NCI-H345 (cell line): ENCODE measurements at places on chromosomes 2 and 18.
A peak's percentile ranks its signal among the peaks of the same experiment; 100 is the strongest.

- DNase-seq, result peak; percentile 32
Measured at GRCh38 chr2:237540223-237540775, 26.1 kb upstream of the PRLH start.

GRCh38 chr2:25397777-25398176, 56.1 kb upstream of the DNMT3A start:
- DNase-seq, result no peak

DNA sequence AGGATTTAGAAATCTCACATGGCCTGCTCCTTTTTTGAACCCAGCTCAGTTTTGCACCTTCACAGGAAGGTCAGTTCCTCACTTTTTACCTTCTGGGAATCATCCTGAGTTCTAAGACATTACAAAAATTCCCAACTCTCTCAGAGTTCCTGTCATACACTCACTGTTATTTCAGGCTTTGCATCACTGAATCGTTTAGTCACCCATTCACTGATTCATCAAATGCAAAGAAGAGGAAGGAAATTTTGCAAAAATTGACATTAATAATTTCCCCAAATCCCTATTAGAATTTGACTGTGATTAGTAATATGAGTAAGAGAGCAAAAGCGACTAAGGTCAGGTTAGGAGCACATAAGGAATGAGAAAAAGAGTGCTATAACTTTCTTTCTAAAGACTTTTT, 197.5 kb downstream of the PDE1A start:
- DNase-seq, result no peak

DNA sequence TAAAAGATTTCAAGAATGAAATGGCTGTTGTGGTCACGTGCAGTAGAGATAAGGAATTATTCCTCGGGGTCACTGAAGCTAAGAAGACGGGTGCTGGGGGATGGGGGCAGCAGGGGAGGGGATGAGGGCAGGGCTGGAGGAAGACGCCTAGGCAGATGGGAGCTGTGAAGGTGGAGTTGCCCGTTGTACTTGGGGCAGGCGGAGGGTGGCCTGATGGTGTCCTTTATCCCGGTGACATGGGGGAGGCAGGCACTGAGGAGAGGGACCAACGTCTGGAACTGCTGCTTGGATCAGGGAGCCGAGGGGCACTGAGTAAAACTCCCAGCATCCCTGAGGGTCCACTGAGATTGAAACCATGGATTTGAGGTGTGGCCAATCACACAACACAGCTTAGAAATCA, 64.9 kb downstream of the ZCCHC2 start:
- DNase-seq, result no peak

- no peak for DNase-seq
Measured at GRCh38 chr2:39488450-39488849, 51.4 kb upstream of the MAP4K3 start.
